ENCODE measurements at places on chromosomes 12 and 14.

GRCh38 chr12:92493816-92494215 lies 209.0 kb upstream of the PLEKHG7 start:
- DNase-seq = no peak

DNA sequence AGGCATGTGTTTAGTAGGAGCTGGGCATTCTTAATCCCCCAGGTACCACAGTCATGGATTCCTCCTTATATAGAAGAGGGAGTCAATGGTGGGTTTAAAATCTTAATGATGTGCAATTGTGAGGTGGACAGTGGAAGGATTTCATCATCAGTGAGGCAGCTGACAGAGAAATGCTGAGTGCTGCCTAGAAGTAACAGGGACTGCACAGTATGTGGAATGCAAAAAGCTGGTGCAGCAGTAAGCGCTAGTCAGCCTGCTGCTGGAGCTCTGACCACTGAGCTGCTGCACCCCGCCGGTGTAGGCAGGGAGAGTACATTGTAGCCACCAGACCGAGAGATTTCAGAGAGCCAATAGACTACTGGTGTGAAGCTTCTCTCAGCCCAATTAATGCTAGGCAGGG lies 80.5 kb upstream of the DACT1 start:
- DNase-seq = no peak

DNA sequence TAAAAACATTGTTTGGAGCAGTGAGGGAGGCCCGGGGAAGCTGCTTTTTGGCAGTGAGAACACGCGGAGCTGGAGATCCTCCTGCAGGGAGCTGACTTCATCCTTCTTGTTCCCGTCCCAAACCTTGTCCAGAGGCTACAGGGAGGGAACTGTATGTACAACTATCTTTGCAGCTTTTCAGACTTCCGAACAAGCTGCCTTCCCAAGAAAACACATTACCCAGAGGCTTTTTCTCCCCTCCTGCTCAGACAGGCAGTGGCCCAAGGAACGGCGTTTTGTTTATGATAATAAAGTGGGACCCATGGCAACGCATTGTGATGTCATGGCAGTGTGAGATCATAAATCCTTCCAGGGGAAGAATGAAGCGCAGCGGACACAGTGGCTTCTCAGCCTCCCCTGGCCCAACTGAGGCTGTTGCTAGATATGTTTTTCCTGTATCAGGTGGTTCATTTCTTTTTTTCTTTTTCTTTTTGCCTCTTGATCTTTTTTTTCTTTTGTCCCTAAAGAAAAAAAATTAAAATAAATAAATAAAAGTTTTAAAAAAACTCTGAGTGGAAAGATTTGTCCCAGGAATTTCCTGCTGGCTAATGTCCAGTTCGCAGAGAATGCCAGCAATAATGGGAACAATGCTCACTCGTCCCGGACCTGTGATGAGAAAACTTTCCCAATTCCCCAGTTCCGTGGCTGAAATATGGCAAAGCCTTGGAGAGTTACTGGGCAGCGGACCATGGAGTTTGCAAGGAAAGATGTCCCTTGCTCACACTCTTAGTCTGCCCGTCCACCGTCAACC lies 103.4 kb upstream of the MAP1LC3B2 start:
- DNase-seq = peak; percentile 77

- DNase-seq = no peak
Measured at GRCh38 chr12:125586441-125586840, 521.2 kb downstream of the AACS start.

DNA sequence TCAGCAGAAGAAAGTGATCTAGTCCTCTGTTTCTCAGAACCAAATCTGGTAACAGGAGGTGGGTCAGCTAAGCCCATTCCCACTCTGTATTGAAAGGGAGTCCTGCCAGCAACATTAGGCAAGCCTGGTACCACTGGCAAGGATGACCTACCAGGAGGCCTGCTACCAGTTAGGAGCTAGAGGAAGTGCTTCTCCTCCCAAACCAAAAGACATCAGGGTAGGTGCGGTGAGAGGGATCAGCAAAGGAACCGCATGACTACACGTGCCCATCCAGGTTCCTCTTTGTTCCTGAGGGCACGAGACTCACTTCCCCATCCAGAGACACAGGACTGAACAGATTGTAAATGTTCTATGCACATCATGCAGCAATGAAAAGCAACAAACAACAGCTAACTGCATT lies 2.8 kb downstream of the KLRC4 start:
- DNase-seq = no peak

- DNase-seq = no peak
Measured at GRCh38 chr14:35261774-35262173, 30.4 kb upstream of the PSMA6 start.

- no peak for DNase-seq
Measured at GRCh38 chr12:4703676-4704075, 16.5 kb upstream of the GALNT8 start.

DNA sequence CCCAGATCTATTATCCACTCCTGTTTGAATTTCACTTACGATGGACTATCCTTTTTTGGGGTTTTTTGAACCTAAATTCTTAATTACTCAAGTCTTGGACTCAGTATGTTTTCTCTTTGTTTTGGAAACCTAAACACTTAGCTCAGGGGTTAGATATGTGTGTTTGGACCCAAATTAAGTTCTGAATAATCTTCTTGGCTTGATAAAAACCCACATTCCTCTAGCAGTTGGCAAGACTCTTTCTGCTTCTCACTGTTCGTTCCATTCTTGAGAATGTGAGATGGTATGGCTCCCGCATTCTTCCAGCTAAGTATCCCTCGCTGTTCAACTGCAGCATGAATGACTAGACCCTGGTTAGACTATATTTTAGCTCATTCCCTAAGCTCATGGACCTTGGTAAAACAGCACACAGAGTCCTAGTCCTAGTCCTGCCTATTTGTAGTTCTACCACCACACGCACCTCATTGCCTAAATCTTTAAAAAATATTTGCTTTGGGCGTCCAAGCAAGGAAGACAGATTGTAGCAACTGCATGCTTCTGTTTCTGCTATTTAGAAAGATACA lies 860.0 kb downstream of the RPS29 start:
- DNase-seq = no peak

DNA sequence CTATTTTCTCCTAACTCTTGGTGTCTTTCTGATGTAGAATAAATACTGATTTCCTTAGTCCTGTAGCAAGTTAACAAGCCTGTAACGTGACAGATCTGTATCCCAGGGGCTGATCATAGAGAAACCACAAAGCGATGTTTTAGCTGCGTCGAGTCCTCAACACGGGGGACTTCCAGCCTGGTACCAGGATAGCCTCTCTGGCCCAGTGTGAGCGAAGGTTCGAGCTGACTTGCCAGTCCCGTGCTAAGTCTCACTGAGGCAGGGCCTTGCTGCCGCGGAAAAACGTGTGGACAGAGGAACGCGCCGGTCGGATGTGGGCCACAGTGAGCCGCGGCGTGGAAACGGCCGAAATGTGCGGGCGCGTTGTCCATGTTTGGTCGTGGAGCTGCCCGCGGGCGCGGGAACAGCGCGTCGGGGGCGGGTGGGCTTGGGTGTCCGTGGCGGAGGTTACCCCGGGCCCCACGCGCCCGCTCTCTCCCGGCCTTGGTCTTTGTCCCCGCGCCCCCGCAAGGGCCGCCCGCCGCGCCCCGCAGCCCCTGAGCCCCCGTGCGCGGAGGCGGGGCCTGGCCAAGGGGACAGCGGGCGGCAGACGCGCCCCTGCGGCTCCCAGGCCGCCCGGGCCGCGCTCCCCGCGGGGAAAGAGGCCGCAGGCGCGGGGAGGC lies 531 bp upstream of the EML1 start:
- no peak for DNase-seq

DNA sequence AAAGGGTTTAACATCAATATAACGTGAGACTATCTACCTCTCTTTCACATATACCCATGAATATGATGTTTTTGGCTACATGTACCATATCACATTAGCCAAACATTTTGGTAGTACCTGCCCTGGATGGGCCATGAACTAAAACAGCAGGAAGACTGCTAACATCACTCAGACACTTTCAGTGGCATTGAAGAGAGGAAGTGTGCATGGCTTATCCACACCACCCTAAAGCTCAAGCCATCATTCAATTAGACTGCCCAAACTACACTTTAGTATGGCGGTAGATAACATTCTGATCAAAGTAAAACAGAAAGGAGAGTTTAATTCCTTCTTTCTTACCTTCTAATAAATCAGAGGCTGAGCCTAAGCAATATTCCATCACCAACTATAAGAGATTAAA lies 103.0 kb downstream of the PEBP1 start:
- DNase-seq = no peak

DNA sequence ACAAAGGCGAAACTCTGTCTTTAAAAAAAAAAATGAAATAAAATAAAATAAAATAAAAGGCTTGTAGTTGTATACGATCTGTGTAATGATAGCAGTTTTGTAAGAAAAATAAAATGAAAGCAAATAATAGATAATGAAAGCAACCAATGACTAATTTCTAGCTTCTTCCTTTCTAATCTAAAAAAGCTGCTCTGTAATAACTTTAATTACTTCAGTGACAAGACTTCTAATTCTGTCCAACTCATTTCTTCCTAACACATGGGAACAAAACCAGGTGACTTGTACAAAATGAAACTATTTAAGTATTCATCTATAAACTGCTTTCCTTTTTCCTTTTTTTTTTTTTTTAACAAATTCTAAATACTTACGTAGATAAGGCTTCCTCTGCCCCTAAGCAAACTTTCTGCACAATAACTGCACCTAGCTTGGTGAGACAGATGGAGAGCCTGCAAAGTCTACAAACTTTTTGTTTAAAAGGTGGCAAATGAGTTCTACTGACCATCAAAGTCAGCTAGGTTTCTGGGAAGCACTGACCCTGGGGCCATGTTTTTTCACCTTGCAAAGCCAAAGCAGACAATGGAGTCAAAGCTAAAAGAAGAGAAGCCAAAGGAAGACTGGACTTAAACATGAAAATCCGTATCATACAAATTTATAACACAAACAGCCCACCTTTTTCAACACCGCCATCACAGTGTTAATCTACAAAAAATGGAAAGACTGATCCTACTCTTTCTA lies 28.2 kb downstream of the DENND5B start:
- no peak for DNase-seq

DNA sequence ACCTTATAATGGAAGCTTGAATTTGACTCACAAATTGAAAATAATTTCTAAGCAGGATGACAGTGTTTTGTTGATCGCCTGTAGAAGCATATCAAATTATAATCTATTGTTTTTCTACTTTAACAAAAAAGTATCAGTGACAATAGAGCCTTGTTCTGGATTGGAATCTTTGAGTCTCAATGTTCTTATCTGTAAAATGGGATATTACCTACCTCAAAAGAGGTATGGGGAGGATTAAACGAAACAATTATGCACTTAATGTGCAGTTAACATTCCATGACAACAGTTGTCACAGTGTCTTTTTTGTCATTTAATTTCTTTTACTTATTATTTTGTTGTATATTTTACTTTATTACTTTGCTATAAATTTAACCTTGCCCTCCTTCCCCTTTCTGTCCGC lies 1.1 kb downstream of the RTRAF start:
- no peak for DNase-seq

DNA sequence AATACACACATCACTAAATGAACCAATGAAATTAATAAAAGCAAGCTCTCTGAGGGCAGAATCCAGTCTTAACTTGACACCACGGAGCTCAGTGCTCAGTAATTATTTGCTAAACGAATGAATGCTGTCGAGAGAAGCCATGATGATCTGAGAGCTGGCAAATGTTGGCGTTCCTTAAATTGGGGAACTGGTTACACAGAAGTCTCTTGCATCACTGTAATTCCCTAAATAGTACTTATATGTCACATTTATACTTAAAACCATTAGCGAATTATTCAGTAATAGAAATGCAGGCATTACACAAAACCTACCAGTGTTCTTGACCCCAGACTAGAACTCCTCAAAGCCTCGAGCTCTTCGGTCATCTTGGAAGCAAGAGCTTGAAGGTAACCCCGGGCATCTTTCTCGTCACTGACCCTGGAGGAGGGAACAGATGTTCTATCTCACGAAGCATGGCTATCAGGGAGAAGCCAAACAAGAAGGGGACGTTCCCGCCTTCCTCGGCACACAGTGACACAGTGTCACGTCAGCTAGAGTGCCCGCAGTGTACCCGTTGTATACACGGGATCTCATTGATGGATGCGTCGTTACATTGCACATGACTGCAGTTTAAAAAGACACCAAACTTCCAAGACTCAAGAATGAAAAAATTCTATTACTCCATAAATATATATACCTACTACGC lies 43.6 kb downstream of the AMN start:
- no peak for DNase-seq

GRCh38 chr14:100535287-100536120 lies 51.7 kb downstream of the BEGAIN start:
- no peak for DNase-seq

DNA sequence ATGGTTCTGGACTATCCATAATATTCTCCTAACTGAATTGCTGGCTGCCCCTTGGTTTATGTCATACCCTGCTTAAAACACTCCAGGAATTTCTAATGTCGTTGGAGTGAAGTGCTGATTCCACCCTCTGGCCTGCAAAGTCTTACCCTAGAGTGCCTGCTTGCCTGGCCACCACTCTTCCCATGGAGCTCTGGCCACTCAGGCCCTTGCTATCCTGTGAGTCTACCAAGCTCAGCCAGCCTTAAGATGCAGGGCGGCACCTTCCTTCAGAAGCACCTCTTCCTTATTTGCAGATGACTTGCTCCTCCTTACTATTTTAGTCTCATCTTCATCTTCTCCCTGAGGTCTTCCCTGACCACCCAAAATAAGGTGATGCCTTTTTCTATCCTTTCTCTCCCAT lies 35.3 kb downstream of the SLC6A15 start:
- DNase-seq = no peak

DNA sequence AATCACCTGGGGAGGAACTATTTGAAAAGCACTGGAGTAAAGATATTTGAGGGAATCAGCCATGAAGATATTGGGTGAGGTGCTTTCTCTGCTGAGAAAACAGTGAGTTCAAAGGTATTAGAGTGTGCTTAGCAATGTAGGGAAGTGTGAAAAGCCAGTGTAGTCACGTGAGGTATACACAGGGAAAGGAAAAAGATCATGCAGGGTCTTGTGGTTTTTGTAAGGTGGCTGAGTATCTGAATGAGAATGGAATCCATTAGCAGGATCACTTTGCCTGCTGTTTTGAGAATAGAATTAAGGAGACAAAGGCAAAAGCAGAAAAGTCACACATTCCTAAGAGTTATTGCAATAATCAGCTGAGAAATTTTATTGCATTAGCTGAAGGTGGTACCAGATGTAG lies 193.0 kb downstream of the PIK3C2G start:
- DNase-seq = no peak

GRCh38 chr14:85437148-85437547 lies 92.8 kb upstream of the FLRT2 start:
- DNase-seq = peak; percentile 80

DNA sequence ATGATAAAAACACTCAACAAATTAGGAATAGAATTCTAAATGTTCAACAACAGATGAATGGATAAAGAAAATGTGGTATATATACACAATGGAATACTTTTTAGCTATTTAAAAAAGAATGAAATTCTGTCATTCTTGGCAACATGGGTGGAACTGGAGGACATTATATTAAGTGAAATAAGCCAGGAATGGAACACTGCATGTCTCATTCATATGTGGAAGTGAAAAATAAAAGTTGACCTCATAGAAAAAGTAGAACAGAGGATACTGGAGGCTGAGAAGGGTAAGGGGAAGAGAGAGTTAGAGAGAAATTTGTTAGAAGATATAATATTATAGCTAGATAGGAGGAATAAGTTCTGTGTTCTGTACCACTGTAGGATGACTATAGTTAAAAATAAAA lies 35.8 kb upstream of the ZFP36L1 start:
- no peak for DNase-seq
